ENCODE measurements at places on chromosomes 3 and 15.

GRCh38 chr15:28984421-28985315 lies 98.9 kb downstream of the APBA2 start:
- DNase-seq = no peak

- DNase-seq = no peak
Measured at GRCh38 chr15:96270581-96271172, 59.8 kb upstream of the NR2F2 start.

- DNase-seq = no peak
Measured at GRCh38 chr3:9797196-9797945, 4.5 kb downstream of the ARPC4 start.

DNA sequence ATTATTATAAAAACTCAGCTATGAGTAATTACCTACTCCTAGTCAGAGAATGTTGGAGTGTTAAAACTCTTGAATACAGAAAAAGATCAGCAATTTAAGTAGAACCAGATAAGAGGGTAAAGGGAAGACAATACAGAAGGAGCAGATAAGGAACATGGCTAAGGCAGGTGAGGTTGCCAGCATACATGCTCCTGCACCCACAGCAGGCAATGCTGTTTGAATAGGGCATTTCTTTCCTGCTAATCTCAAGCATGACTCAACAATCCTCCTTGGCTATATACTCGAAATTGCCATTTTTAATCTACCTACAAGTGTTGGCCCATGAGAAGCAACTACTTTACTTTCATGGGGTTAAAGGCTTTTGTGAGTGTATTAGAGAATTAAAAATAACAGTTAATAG lies 494.5 kb downstream of the DIPK2A start:
- DNase-seq = no peak

DNA sequence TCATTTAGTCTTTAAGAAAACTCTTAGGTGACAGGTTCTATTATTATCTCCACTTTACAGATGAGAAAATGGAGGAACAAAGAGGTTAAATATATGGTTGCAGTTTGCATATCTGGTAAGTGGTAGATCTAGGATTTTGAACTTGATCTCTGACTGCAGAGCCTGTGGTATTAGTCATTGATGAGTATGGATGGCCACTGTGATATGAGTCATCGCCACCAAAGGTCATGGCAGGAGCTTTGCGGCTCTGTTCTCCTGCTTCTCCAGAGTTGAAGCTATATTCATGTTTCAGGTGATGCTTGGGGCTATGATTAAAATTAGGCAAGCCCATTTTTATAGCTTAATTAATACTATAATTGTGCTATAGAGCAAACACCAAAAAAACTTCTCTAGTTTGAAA lies 306.2 kb upstream of the DPPA4 start:
- DNase-seq = peak; percentile 6

GRCh38 chr3:65712140-65712539 lies 326.6 kb downstream of the MAGI1 start:
- DNase-seq = no peak

- DNase-seq = no peak
Measured at GRCh38 chr3:134917631-134918030, 122.6 kb downstream of the EPHB1 start.

GRCh38 chr3:134353831-134354611 lies 20.2 kb downstream of the AMOTL2 start:
- DNase-seq = no peak

DNA sequence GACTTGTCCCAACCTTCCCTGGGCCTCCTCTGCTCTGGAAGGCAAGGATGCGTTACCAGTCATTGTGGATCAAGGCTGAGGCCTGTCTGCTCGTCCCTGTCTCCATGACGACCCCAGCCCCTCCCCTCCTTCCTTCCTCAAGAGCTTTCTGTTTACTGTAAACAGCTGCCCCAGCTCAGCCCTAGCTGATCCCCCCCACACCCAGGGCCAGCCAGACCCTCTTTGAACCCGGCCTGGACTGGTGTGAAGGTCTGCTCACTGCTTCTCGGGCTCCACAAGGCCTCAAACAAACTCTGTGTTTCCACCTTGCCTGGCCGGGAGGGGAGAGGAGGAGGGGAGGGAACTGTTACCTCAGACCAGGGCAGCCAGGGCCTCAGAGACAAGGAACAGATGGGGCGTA lies 16.9 kb downstream of the VPS18 start:
- no peak for DNase-seq

GRCh38 chr15:72890043-72890442 lies 106.5 kb upstream of the ADPGK start:
- DNase-seq = no peak

- no peak for DNase-seq
Measured at GRCh38 chr3:144229953-144230352, 258.3 kb downstream of the DIPK2A start.

- DNase-seq = no peak
Measured at GRCh38 chr3:108388136-108389132, 92.1 kb downstream of the HHLA2 start.

DNA sequence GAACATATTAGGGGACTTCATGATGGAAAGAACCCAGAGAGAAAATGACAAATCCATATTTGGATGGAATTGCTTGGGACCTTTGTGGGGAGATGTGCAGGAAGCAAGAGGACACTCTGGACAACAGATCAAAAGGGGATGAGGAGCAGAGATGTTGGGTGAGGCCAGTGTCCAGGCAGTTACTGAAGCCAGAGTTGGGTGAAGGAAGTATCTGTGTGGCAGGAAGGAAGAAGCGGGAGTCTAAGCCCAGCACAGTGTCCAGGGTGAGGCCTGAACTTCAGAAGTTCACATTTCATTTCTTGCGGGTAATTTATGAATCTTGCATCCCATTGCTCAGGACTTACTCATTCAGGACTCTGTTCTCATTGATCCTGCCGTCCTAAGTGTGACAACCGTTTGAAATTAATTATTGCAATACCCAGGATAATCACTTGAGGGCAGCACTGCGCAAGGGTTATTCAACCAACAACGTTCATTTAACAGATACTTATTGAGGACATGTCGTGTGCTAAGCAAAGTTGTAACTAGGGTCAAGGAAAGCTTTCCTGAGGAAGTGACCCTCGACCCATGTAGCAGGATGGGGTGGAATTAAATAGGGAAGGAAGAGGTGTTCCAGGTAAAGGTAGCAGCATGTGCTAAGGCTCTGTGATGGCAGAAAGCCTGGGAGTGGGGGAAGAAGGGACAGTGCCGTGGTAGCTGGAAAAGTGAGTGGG lies 61.3 kb upstream of the CMTM8 start:
- peak; percentile 25 for DNase-seq

- no peak for DNase-seq
Measured at GRCh38 chr3:170532573-170532972, 53.3 kb downstream of the SLC7A14 start.

DNA sequence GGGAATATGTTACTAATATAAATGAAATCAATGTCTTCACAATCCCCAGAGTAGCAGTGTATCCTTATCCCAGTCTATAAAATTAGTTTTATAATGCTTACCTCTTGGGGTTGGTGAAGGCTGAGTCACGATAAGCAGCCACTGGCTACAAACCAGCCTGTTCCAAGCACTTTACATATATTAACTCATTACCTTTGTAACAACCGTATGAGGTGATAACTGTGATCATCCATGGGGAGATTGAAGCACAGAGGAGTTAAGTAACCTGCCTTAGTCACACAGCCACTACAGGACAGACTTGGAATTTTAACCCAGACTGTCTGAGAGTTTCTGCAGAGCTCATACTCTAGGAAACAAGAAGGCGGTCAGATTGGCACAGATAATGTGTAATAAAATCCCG lies 43.3 kb upstream of the MITF start:
- DNase-seq = no peak

DNA sequence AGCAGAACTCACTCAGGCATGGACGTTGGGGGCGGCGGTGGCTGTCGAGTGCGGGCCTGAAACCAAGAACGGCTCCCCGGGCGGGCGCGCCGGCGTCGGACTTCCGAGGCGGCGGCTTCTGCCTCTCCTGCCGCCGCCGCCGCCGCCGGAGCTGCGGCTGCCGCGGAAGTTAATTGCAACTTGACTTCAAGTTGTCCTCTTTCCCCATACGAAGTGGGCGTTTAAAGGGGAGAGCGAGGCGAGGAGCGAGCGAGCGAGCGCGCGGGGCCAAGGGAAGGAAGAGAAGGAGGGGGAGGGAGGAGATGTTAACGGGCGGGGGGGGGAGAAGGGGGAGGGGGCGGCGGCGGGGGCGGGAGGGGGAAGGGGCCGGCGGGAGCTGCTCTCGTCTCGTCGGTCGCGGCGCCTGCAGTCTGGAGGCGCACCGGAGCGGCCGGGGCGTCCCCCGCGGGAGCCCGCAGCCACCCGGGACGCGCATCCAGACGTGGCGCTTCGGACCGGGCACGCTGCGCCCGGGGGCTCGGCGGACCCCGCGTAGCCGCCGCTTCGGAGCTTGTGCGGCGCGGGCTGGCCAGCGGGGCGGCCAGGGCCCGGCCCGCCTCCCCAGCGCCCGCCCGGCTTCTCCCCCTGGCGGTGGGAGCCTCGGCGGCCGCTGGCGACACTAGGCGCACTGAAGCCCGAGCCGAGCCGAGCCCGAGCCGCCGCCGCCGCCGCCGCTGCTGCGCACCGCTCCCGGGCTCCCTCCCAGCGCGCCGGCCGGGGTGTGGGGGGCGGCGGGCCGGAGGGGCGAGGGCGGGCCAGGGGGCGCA lies 19.7 kb upstream of the SATB1 start:
- DNase-seq = peak; percentile 68

GRCh38 chr3:126419151-126419703 lies 24.5 kb downstream of the CFAP100 start:
- no peak for DNase-seq

DNA sequence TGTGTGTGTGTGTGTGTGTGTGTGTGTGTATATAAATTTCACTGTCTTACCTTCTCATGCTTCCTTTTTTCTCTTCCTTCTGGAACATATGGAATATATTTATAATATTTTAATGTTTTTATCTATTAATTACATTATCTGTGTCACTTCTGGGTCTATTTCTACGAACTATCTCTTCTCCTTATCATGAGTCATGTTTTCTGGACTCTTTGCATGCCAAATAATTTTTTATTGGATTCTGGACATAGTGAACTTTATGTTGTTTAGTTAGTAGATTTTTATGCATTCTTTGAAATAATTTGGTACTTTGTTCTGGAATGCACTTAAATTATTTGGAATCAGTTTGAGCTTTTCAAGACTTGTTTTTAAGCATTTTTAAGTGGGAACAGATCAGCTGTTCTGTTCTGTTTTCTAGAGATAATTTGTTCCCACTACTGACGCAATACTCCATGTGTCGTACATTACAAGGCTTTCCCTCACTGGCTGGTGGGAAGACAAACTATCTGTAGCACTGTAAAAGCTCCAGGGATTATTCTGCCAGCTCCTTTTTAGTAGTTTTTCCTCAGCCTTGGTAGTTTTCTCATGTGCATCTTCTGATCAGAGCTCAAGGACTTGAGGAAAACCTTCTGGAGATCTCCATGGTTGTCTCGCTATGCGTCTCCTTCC lies 302.0 kb downstream of the CLSTN2 start:
- no peak for DNase-seq

- DNase-seq = no peak
Measured at GRCh38 chr3:129616291-129616690, 9.8 kb upstream of the PLXND1 start.

DNA sequence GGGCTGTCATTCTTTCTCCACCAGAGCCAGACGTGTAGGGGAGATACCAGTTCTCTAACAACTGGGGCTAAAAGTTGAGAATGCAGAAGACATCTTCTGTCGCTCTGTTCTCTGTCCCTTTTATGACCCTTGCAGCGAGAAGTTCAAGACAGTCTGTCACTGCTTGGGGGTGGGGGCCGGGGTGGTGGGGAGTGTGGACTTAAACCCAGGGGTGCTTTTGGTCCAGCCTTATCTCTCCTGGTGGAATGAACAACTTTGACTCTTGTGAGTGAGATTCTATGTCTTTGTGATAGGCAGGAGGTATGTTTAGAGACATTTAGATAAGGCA lies 767 bp upstream of the APOD start:
- DNase-seq = no peak

GRCh38 chr15:59170295-59171066 lies 36.2 kb upstream of the LDHAL6B start:
- no peak for DNase-seq

DNA sequence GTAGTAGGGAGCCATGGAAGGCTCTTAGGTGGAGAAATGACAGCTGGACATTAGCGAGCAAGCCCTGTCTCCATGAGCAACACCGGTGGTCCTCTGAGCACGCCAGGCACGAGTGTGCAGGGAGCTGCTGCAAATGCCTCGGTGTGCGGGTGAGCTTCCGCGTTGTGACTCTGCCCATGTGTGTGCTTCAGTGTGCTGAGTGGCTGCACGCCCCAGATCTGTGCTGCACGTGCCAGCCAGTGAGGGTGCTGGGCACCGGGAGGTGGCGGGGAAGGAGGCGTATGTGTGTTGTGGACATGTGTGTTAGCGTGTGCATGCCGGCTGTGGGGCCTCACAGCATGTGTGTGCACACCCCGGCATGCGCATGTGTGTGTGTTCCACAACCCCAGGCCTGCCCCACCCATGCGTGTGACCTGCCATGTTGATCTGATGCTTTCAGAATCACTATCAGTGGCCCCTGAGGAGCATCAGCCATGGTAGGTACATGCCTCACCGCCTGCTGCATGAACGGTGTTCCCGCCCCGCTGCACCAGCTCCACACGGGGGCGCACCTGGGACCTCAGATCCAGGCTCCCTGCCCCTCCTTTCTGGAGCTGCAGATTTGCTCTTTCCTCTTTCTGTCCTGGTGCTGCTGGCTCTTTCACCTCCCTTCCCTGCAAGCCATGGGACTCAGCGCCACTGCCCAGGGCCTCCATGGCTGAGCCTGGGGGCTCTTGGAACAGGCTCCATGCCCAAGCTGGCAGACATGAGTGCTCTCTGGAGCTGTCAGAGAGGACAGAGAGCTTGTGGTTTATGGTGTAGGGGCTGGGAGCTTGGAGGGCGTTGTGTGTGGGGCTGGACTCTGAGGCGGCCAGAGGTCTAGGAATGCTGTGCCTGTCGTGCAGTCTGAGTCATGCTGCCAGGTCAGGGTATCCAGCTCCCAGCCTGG lies 169.4 kb downstream of the TBC1D2B start:
- DNase-seq = peak; percentile 66

DNA sequence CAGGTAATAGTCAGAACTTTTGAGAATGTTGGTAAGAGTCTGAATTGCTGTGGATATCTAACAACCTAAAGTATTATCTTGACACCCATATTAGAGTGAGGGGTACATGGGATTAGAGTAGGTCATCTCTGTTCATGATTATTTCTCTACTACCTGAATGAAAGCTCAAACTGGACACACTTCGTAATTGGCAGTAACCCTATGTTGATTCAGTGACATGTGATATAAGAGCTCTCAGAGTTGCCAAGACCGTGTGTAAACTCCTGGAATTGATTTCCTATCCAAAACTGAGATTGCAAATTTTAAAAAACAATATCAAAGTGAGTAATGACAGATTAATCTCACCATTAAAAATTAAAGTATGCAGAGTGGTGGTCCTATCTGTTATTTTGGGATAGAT lies 214.8 kb upstream of the ARHGEF26 start:
- DNase-seq = no peak

GRCh38 chr15:95425859-95426258 lies 904.6 kb upstream of the NR2F2 start:
- no peak for DNase-seq

All from activated T-cell treated with anti-CD3 and anti-CD28 coated beads for 48 hours (primary cell).